Neural progenitor cell (in vitro differentiated cells): ENCODE measurements at places on chromosomes 2 and 18.

DNA sequence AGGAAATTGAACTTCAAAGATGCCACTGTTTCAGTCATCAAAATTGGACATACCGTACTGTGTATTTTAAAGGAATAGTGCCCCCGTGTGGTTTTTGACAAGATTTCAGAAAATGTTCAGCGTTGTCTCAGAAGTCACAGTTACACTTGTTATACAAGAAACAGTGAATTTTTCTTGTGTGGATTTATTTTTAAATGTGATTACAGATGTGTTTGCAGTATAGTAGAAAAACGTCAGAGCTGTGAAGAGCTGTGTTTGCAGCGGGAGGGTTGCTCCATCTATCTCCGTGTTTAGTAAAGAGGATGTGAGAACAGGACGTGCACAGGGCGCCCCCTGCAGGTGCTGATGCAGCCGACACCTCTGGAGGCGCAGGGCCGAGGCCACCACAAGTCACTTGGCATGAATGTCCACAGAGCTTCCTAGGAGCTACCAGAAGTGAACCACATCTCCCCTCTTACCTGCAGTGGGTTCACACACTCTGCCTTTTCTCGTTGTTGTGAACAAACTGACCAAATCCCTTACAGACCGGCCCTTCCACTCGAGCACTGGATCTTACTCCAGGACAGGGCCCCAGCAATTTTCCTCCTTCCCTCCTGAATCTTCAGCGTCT lies 73.1 kb downstream of the CACNB4 start:
- peak; percentile 86 for DNase-seq

- no peak for DNase-seq
Observed at GRCh38 chr18:41687138-41687537, 267.9 kb upstream of the PIK3C3 start.

DNA sequence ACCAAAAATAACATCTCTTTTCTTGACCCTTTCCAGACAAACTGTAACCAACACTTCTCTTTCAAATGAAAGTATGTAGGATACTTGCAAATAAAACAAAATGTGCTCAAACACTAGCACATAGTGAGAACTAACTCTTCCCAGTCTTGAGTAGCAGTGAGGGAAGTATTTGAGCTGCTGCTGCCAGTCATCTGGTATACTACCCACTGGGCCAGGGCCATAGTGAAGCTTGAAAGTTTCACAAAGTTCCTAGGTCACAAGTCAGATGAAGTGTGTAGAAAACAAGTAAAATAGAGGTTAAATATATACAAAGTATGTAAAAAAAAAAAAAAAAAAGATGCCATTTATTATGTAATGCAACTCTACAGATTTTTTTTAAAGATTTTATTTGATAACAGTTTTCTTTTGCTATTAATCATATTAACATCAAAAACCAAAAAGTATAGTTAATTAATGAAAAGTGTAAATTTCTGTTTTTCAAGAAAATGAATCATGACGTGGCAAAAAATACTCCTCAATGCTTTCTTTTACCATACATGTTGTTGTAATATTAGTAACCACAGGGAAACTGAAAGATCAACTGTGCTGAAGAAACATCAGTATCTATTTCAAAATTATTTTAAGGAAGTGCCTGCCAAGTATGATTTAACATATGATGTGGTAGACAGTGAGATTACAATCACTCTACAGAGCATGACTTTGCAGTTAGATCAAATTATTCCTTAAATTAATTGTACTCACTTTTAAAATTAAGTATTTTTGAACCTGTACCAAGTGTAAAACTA lies 21.6 kb upstream of the TRIB2 start:
- no peak for DNase-seq

DNA sequence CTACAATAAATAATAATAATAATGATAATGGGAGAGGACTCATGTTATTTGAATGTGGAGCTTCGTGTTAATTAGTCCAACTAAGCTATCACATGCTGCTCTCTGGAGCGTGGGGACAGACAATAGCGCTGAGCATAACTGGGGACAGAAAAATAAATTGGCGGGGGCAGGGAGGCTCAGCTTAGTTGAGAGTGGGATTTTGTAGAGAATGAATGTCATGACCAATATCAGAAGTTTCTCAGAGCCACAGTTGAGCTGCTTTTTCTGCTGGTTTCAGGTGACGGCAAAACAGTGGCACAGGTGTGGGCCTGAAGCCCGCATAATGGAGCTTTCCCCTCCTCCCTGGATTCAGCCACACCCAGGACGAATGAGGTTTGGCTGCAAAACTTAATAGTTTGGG lies 111.1 kb upstream of the CAB39 start:
- DNase-seq, result no peak

- peak; percentile 52 for DNase-seq
Observed at GRCh38 chr2:53575721-53576124, 191.9 kb upstream of the CHAC2 start.

GRCh38 chr2:56134861-56135260 lies 48.9 kb upstream of the CCDC85A start:
- no peak for DNase-seq

GRCh38 chr2:136255648-136256461 lies 137.9 kb upstream of the CXCR4 start:
- DNase-seq, result no peak

GRCh38 chr2:236121546-236121945 lies 46.6 kb downstream of the GBX2 start:
- no peak for DNase-seq

GRCh38 chr2:91974401-91975129 lies 2896.7 kb upstream of the TEKT4 start:
- DNase-seq, result no peak
